Activated T-helper 1 cell treated with anti-CD3 and anti-CD28 coated beads, Interleukin-2, amount 50 U/mL, for 16 hours (primary cell): ENCODE measurements at places on chromosomes 13 and 19.

DNA sequence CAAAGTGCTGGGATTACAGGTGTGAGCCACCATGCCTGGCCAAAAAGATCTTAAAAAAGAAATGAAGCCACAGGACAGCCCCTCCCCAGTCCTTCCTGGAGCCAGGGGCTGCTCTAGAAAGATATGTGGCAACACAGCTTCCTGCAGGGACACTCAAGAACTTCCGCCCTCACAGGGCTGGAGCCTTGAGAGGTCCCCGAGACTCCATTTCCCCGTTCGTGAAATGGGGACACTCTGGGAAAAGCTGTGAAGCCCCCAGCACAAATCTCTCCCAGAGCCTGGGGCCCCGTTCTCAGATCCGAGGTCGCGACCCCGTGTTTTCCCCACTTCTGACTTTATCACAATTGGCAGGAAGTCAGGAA, 2.5 kb upstream of the GPX4 start:
- no peak for DNase-seq

DNA sequence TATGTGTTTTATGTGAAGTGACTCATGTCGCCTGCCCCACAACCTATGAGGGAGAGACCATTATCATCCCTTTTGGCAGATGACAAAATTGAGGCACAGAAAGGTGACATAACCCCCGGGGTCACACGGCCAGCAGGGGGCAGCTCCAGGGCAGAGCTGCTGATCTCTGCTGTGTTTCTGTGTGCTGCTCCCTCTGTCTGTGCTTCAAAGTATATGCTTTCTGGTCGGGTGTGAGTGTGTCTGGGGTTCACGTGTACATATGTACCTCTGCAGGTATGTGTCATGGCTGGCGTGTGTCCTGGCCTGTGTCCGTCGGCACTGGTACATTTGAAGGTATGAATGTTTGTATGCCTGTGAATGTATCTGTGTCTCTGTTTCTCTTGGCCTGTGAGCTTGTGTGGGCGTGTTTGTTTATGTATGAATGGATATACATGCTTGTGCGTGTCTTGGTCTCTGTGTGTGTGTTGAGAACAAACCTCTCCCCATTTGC, 7.1 kb downstream of the LIPE start:
- peak; percentile 65 for DNase-seq

DNA sequence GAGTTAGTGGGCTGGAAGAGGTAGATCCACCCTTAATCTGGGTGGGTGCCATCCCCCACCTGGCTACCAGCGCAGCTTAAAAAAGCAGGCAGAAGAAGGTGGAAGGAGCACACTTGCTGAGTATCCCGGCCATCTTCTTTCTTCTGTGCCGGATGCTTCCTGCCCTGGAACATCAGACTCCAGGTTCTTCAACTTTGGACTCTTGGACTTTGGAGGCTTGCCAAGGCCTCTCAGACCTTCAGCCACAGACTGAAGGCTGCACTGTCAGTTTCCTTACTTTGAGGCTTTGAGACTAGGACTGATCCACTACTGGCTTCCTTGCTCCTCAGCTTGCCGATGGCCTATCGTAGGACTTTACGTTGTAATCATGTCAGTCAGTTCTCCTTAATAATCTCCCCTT, 127.6 kb upstream of the GPC6 start:
- no peak for DNase-seq

DNA sequence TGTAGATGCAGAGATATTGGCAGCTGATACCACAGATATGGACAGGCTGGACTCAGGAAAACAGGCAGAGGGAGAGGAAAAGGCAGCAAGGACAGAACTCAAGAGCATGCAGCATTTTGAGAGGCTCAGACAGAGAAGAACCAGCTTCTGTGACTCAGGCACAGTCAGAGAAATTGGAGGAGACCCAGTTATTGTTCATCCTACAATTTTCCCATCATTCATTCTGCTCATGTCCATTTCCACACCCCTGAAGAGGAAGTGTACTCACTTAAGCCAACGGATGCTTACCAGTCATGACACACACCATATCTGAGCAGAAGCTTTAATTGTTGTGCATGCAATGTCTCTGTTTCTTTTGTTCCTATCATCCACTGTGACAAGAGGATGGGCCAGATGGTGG, 359.8 kb upstream of the HTR2A start:
- DNase-seq: no peak

DNA sequence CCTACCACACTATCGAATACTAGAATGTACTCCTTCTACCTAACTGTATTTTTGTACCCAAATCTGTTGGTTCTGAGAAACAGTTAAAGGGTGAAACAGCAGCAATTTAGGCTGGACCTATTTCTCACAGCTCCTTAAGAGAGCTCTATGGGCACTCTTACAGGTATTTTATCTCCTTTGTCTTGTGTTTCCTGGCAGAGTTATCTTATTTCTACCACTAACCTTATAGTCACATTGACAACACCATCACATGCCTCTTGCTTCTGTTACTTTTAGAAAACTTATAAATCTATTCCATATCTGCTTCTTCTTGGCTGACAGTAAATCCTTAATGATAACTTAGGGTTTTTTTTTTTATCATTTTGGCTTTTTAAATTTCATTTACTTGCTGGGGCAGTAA, 130.7 kb downstream of the MYO16 start:
- DNase-seq: no peak

DNA sequence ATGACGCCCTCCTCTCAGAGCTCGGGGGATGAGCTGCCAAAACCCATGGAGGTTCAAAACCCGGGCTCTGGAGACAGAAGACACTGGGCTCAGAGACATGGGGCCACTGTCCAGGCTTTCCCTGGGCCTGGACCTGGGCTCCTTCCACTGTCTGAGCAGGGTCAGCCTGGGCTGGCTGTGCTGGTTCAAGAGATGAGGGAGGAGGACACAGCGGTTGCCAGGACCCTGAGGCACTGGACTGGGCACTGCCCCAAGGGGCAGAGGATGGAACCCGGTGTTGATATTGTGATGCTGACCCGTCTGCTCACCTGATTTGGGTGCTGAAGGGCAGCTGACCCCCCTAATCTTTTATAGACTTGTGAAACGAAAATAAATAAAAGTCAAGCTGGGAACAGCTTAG, 14.1 kb upstream of the SIGLEC11 start:
- DNase-seq: no peak

- DNase-seq: no peak
These were observed 269.3 kb downstream of the KCNRG start for GRCh38 chr13:50284540-50284939.

DNA sequence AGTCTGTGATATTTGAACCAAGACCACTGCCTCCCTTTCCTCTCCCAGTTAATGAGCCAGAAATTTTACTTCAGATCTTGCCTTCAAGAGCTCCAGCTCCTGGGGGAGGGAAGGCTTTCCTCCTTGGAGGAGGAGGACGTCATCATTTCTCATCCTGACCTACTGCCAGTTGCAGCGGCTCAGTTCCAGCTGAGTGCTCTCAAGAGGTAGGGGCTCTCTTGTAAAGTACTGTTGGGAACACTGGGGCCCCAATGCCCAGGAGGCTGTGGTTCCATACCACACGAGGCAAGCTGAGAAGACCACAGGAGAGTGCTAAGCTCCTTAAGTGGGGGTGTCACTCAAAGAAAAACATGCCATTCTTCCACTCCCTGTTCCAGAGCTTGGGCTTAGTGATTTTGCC, 36.2 kb downstream of the METTL21C start:
- no peak for DNase-seq

DNA sequence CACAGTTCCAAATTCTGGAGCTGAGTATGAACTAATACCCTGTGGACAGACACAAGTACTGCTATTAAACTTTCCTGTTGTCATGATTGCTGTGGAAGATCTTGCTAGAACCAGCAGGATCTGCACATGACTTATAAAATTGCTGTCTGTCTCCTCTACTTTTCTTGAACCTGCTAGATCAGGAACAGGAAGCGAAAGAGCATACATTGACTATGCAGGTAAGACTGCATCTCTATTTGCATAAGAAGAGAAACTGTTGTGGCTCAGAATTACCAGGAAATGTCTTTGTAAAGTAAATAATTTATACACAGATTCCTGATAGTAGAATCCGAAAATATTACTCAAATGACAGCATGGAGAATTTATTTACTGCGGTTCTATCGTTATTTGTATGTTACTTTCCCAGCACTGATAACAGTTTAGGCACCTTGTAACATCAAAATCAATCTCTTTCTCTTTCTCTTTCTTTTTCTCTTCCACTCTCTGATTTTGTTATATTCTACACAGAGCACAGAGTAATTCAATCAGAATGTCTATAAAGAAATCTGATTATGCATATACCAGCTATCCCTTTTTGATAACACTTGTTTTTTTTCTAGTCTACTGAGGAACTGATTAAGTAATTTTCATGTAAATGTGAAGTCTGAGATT, 226.5 kb downstream of the MYO16 start:
- no peak for DNase-seq

- DNase-seq: no peak
These were observed 8.0 kb upstream of the MYO1F start for GRCh38 chr19:8584965-8585893.

DNA sequence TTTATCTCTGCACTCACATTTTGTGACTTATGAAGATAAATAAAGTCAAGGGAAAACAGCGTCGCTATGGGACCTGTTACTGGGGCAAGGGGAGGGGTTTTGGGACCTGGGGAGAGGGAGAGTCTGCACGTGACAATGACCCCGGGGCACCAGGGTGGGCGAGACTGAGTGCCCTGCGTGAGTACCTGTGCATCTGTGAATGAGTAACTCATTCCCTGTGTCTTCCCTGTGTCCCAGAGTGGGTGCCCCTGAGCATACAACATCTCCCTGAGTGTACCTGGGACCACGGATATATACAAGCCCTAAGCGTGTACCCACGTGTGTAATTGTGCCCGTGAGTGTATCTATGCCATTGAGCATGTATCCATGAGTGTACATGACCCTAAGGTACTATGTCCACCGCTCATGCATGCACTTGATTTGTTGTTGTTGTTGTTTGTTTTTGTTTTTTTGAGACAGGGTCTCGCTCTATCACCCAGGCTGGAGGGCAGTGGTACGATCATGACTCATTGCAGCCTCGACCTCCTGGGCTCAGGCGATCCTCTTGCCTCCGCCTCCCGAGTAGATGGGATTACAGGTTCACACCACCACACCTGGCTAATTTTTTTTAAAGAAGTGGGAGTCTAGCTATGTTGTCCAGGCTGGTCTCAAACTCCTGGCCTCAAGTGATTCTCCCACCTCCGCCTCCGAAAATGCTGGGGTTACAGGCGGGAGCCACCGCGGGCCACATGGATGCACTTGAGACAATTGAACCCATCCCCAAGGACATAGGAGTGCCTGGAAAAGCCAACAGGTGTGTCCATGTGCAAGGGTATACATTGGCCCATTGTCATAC, 645 bp upstream of the TRAPPC5 start:
- no peak for DNase-seq

- DNase-seq: no peak
These were observed 14.5 kb downstream of the ARHGEF7 start for GRCh38 chr13:111129465-111130115.

DNA sequence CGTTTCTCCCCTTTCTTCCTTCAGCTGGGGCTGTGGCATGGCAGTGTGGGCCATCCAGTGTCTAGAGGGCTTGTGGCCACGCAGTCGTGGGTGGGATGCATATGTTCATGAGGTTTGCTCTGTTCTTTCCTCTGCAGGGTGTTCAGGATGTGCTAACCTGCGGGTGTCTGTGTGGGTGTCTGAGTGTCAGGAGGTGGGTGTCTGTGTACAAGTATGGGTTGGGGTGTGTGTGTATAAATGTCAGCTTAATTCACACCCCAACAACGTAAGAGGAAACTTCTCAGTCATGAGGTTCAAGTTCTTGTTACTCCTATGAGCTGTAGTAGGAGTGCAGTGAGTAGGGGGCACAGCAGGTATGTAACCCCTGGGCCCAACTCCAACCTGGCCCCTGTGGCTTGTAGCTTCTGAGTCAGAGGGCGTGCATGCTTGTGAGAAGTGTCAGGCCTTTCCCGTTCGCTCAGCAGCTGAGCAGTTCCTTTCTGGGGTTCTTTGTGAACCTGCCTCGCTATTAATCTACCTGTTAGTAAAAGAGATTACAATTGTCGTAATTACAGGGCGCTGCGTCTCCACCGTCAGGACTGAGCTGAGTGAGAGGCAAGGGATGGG, 49.1 kb downstream of the NFIX start:
- no peak for DNase-seq

- no peak for DNase-seq
These were observed 7.3 kb downstream of the RELB start for GRCh38 chr19:45008552-45008951.

- no peak for DNase-seq
These were observed 472.3 kb downstream of the IRS2 start for GRCh38 chr13:109314101-109314500.

DNA sequence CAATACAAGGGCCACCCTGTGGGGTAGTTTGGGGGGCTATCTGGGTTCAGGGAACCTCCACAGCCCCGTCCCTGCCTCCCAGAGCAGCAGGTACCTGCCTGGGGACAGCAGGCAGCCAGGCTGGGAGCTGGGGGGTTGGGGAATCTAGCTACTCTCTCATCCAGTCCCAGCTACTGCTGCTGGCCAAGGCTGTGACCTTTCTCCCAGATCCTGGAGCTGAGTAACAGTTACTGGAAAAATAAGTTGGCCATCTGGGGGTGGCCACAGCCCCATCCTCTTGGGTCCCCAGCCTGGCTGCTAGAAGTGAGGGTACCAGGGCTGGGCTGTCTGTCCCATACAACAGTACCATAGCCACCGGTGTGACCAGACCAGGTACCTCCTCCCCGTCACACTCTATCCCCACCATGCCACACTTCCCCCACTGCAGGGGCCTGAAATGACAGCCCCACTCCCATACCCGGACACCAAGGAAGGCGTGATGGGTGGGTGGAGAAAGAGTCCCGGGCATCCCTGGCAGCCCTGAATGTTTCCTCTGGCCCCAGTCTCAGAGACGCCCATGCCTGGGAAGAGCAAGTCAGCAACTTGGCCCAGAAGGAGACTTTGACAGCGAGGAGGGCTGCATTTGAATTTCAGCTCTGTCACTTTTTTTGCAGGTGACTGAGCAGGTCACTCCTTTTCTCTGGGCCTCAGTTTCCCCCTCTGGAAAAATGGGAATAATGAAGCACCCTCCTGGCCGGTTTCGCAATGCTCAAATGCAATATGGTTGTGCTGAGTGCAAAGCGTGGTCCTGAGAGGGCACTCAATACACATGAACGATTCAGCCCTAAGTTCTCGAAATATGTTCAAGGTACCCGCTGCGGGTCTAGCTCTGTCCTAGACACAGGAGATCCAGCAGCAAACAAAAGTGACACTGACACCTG, 30.7 kb upstream of the NFIC start:
- DNase-seq: no peak

DNA sequence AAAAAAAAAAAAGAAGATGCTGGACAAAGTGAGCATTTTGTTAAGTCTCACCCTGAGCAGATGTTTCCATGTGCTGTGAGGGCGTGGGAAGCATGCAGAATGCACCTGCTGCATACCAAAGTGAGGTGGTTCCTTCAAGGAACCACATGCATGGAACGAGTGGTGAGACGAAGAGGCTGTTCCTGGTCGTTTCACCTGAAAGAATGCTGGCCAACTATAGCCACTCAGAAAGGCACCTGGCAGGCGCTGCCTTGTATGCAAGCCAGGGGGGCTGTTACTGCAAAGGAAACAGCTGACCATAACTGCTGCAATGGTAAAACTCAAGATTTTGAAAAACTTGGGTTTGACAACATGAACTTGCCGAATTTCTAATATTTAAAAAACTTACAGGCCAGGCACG, 14.7 kb downstream of the MIER2 start:
- no peak for DNase-seq

GRCh38 chr13:100666124-100666523, 8.5 kb downstream of the TMTC4 start:
- no peak for DNase-seq

- no peak for DNase-seq
These were observed 6.0 kb upstream of the CYP4F12 start for GRCh38 chr19:15666883-15667282.
